Activated T-cell treated with anti-CD3 and anti-CD28 coated beads, Interleukin-2, amount 50 U/mL, for 1 hour (primary cell): ENCODE measurements at places on chromosomes 2 and 18.

GRCh38 chr2:31440764-31441163 is 26.2 kb upstream of the XDH start:
- DNase-seq: no peak

- no peak for DNase-seq
These were observed 313.2 kb upstream of the ZEB2 start for GRCh38 chr2:144833075-144833637.

- DNase-seq: no peak
These were observed 23.4 kb downstream of the NEMP2 start for GRCh38 chr2:190511104-190511503.

GRCh38 chr2:162022290-162022945 is 51.6 kb downstream of the DPP4 start:
- no peak for DNase-seq

DNA sequence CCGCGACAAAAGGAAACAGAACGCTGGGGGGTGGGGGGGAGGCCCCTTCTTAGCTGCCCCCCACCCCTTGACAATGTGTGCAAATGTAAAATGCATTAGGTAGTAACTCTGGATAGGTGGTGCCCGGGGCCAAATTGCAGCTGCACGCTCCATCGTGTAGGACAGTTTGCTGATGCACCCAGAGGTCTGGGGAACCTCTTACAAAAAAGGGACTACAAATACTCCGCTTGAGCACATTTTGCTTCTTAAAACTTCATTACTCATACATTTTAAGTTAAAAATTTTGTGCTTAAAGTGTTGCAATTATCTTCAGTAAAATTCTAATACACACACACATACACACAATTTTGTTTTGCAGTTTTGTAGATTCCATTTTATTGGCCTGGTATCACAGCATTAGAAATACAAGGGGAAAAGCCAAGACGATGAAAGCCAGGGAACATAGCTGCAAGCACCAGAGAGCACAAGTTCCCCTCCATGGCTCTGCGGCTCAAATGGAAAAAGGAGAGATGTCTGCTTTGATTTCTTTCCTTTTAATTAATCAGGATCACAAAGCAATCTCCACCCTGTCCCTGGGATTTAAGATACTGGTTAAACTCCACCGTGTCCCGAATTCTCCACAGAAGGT is 582.1 kb downstream of the ZEB2 start:
- no peak for DNase-seq

- DNase-seq: no peak
These were observed 29.5 kb downstream of the RAB31 start for GRCh38 chr18:9737472-9738121.

GRCh38 chr2:181077128-181077709 is 96.8 kb downstream of the UBE2E3 start:
- no peak for DNase-seq

- no peak for DNase-seq
These were observed 2.5 kb downstream of the MARCHF4 start for GRCh38 chr2:216369821-216370220.

DNA sequence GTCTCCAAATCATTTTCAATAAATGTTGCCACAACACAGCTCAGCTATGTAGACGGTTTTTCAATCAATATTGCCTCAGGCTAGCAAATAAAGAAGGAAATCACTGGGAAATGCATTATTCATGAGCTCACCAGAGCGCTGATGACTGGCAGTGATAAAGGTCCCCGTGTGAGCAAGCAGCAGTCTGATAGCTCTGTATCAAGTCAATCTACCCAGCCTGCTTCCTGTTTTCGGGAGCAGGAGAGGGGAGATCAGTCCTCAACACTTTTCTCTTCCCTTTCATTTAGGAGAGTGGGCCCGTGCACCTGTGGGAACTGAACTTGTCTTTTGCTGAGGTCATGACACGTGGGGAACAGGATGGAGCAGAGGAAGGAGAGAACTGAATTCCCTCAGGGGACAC is 253.9 kb upstream of the SIX2 start:
- DNase-seq: no peak

- DNase-seq: no peak
These were observed 87.9 kb downstream of the BCL2L11 start for GRCh38 chr2:111208639-111209038.

GRCh38 chr2:207258263-207258991 is 92.7 kb upstream of the KLF7 start:
- DNase-seq: no peak

- no peak for DNase-seq
These were observed 442.0 kb upstream of the SYT4 start for GRCh38 chr18:43719267-43719795.

DNA sequence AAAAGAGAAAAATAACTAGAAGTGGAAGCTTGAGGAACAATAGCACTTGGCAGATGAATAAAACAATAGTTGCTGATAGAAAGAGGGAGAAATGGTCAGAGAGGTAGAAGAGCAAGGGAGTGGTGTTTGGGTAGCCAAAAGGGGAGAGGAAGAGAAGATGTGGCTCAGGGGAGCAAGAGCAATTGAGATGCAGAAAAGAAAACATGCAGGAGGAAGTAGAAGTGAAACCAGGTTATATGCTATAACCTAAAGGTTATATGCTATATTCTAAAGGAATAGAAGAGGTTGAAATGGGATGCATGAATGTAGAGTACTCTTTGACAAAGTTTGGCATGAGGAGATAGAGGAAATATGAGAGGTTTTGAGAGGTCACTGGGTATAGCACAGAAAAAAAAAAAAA is 759.5 kb downstream of the SATB2 start:
- no peak for DNase-seq
